ENCODE measurements at places on chromosomes 6 and 20. TPM values are rescaled to one million over a fixed set of nuclear protein-coding genes. Genes with fewer than 3 reads are reported as not detected.

DNA sequence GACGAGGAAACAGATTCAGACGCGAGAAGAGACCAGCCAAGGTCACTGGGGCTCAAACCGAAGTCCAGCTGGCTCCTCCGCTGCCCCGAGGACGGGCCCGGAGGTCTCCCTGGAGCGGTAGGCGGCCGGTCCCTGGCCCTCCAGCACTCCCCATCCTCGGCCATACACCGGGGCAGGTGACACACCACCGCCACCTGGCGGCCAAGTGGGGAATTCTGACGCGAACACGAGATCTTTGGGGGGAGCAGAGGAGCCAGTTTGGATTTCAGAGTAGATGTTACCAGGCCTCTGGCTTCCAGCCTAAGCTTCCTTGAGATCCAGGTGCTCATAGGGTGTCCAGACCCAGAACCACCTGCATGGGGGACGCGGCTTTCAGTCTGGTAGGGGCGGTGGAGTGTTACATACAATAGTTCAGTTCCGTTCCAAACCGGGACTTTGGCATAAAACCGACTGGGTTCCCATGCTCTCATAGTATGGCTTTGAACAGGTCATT, 16.1 kb downstream of the BPIFB1 start:
- DNase-seq, result peak; percentile 73
- H3K4me1 ChIP-seq, result peaks cover 6% of the 10 kb centered on the region
- H3K27me3 ChIP-seq, result no peaks in the 10 kb centered on the region
- no peak overlapping the region for H3K27ac ChIP-seq
- H3K36me3 ChIP-seq, result peaks cover 12% of the 10 kb centered on the region

- peaks cover 24% of the 10 kb centered on the region for H3K4me1 ChIP-seq
- no peaks in the 10 kb centered on the region for H3K27me3 ChIP-seq
- H3K36me3 ChIP-seq, result no peaks in the 10 kb centered on the region
- peak overlapping the region; percentile 82 for H3K27ac ChIP-seq
- no peak for DNase-seq
These were observed 30.5 kb upstream of the TLDC2 start for GRCh38 chr20:36845288-36845971.

DNA sequence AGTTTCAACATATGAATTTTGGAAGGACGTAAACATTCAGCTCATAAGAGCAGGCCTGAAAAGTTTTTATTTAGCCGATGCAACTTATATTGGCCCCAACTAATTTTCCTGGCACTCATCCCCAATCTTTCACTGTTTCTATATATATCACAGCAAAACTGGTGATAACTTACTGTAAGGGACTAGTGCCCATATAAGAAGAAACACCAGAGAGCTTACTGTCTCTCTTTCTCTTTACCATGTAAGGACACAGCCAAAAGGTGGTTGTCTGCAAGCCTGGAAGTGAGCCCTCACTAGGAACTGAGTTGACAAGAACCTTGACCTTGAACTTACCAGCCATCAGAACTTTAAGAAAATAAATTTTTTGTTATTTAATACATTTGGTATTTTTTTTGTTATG, 807.4 kb upstream of the CITED2 start:
- DNase-seq, result no peak
- H3K36me3 ChIP-seq, result no peaks in the 10 kb centered on the region
- H3K4me3 ChIP-seq, result no peak overlapping the region
- no peaks in the 10 kb centered on the region for H3K27me3 ChIP-seq
- no peak overlapping the region for H3K27ac ChIP-seq

- H3K4me1 ChIP-seq, result peaks cover 14% of the 10 kb centered on the region
- no peak overlapping the region for H3K4me3 ChIP-seq
- no peaks in the 10 kb centered on the region for H3K27me3 ChIP-seq
These were observed 77.7 kb downstream of the CHD6 start for GRCh38 chr20:41540459-41540858.

GRCh38 chr20:51796340-51796739, 6.0 kb downstream of the SALL4 start:
- no peak overlapping the region for H3K4me3 ChIP-seq
- H3K27me3 ChIP-seq, result peaks cover 18% of the 10 kb centered on the region
- H3K27ac ChIP-seq, result no peak overlapping the region
- no peaks in the 10 kb centered on the region for H3K36me3 ChIP-seq
- H3K4me1 ChIP-seq, result peaks cover 15% of the 10 kb centered on the region

- H3K27me3 ChIP-seq, result no peaks in the 10 kb centered on the region
- DNase-seq, result no peak
- H3K4me1 ChIP-seq, result peaks cover 5% of the 10 kb centered on the region
- H3K4me3 ChIP-seq, result no peak overlapping the region
These were observed 55.5 kb downstream of the ATP9A start for GRCh38 chr20:51712501-51713212.

GRCh38 chr20:35690265-35690664, 8.9 kb downstream of the NFS1 start:
- no peaks in the 10 kb centered on the region for H3K4me1 ChIP-seq
- no peak overlapping the region for H3K27ac ChIP-seq
- no peak for DNase-seq
- no peaks in the 10 kb centered on the region for H3K27me3 ChIP-seq

DNA sequence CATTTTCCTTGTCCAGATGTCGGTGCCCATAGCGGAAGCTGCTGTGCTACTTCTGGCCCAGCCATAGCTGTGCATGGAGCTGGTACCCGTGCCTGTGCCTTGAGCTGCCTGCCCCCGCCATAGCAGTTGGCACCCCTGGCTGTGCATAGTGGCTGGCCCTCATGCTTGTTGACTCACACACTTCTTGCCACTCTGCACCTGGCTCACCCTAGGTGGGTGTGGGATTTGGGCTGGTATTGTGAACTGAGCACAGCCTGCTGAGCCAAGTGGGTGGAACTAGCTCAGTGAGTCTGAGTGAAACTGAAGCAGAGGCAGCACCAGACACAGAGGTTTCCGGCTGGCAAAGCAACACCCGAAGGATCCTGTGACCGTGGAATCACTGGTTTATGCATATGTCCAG, 689.5 kb upstream of the EYS start:
- H3K27me3 ChIP-seq, result no peaks in the 10 kb centered on the region
- DNase-seq, result peak; percentile 26
- H3K4me1 ChIP-seq, result no peaks in the 10 kb centered on the region
- H3K4me3 ChIP-seq, result no peak overlapping the region

DNA sequence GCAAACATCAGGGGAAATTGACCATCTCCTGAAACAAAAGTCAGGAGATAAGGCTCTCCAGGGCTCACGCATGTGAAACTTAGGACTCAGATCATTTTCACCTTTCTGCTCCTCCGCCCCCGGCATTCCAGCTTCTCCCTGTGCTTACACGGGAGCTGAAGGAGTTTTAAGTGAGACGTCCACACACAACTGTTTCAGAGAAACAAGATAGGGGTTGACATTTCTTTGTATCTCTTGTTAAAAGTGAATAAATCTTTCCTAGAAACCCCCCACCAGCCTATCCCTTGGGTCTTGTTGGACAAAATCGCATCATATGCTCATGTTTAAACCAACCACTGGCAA, 46.1 kb downstream of the FAM50B start:
- H3K27me3 ChIP-seq, result no peaks in the 10 kb centered on the region
- H3K4me3 ChIP-seq, result no peak overlapping the region
- no peak for DNase-seq

DNA sequence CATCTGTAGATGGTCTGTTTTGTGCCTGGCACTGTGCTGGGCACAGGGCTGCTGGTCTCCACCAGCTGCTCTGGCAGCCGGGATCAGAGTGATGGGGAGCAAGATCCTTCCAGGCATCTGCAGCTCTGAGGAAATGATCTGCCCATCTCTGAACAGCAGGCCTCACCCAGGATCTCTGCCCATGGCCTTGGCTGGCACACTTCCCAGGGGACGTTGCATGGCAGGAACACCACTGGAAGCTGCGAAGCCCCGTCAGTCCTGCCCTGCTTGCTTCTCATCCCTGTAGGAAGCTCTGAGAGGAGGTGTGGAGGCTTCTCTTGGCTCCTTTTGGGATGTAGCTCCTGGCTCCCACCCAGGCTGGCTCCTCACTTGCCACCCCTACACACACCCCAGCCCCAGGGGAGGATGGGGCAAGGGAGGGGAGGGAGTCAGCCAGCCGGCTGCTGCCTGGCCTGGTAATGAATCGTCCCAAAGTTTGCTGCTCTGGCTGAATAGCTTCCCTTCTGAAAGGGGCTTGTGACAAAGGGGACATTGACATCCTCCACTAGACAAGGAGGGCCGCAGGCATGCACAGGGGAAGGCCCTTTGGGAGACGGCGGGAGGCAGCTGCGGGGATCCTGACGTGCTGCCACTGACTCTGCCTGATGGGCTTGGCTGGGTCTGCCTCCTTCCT, 108.9 kb downstream of the VEGFA start:
- H3K27ac ChIP-seq, result no peak overlapping the region
- peak; percentile 57 for DNase-seq
- no peak overlapping the region for H3K4me3 ChIP-seq
- H3K27me3 ChIP-seq, result no peaks in the 10 kb centered on the region
- H3K36me3 ChIP-seq, result no peaks in the 10 kb centered on the region

- H3K27ac ChIP-seq, result no peak overlapping the region
- peaks cover 41% of the 10 kb centered on the region for H3K36me3 ChIP-seq
- H3K4me1 ChIP-seq, result peaks cover 44% of the 10 kb centered on the region
These were observed 3.4 kb downstream of the PRELID3B start for GRCh38 chr20:59039233-59039632.

- H3K4me3 ChIP-seq, result no peak overlapping the region
- no peaks in the 10 kb centered on the region for H3K27me3 ChIP-seq
- no peak for DNase-seq
- no peaks in the 10 kb centered on the region for H3K4me1 ChIP-seq
- H3K27ac ChIP-seq, result no peak overlapping the region
These were observed 47.4 kb upstream of the HS3ST5 start for GRCh38 chr6:114390176-114390575.

GRCh38 chr6:79928478-79928998, 18.8 kb downstream of the ELOVL4 start:
- DNase-seq, result no peak
- no peaks in the 10 kb centered on the region for H3K36me3 ChIP-seq
- no peak overlapping the region for H3K4me3 ChIP-seq
- no peak overlapping the region for H3K27ac ChIP-seq
- no peaks in the 10 kb centered on the region for H3K27me3 ChIP-seq
- H3K4me1 ChIP-seq, result no peaks in the 10 kb centered on the region

DNA sequence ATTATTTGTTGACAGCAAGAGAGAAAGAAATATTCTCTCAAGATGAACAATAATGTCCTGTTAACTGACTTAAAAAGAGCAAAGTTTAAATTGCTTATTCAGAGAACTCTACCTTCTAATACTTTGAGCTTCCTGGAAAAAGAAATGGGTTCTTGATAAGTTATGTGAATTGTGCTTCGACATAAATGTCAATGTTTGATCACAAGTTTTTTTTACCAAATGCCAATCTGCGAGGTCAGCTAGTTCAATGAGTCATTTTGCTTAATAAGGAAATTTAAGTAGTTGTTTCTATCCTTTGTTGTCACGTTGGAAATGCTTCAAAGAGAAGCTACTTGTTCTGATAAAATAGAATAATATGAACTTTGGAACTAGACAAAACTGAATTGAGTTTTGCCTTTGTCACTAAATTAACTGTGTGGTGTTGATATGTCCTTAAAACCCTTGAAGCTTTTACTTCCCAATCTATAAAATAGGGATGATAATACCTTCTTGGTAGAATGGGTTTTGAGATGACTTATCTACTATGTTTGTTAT, 642.1 kb upstream of the FLRT3 start:
- H3K4me3 ChIP-seq, result no peak overlapping the region
- no peaks in the 10 kb centered on the region for H3K36me3 ChIP-seq
- H3K4me1 ChIP-seq, result peaks cover 3% of the 10 kb centered on the region
- no peak for DNase-seq
- no peaks in the 10 kb centered on the region for H3K27me3 ChIP-seq

GRCh38 chr6:170128811-170129681, 161.8 kb downstream of the DLL1 start:
- H3K4me3 ChIP-seq, result no peak overlapping the region
- no peaks in the 10 kb centered on the region for H3K36me3 ChIP-seq
- H3K27me3 ChIP-seq, result no peaks in the 10 kb centered on the region

DNA sequence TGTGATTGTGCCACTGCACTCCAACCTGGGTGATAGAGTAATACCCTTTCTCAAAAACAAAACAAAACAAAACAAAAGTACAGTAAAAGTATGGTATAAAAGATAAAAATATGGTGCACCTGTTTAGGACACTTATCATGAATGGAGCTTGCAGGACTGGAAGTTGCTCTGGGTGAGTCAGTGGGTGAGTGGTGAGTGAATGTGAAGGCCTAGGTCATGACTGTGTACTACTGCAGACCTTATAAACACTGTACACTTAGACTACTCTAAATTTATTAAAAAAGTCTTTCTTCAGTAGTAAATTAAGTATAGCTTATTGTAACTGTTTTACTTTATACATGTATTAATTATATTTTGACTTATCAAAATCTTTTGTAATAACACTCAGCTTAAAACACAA, 46.0 kb downstream of the ZFP64 start:
- H3K36me3 ChIP-seq, result peaks cover 10% of the 10 kb centered on the region
- H3K27ac ChIP-seq, result no peak overlapping the region
- no peak overlapping the region for H3K4me3 ChIP-seq
- no peaks in the 10 kb centered on the region for H3K4me1 ChIP-seq
- no peak for DNase-seq

DNA sequence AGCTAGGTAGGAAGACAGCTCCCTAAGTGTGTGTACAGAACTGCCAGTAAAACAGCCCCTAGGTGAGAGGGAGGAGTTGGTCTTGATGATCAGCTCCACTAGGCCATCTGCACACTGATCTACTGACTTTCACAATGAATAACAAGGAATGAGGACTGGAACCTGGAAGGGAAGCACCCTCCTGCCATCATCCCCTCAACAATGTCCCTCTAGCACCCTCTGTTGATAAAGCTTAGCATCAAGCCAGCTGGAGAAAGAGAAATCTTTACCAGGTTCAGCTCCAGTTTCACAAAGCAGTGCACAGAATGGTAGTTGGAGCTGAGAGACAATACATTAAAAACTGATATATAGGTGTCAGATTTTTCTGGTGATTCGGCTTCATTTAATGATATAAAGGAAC, 57.2 kb upstream of the IRAK1BP1 start:
- H3K4me1 ChIP-seq, result no peaks in the 10 kb centered on the region
- H3K27me3 ChIP-seq, result no peaks in the 10 kb centered on the region
- DNase-seq, result no peak
- H3K36me3 ChIP-seq, result no peaks in the 10 kb centered on the region
- no peak overlapping the region for H3K4me3 ChIP-seq

- H3K27ac ChIP-seq, result peak overlapping the region; percentile 20
- no peaks in the 10 kb centered on the region for H3K36me3 ChIP-seq
- peaks cover 27% of the 10 kb centered on the region for H3K4me1 ChIP-seq
- H3K27me3 ChIP-seq, result no peaks in the 10 kb centered on the region
These were observed 445.9 kb upstream of the JARID2 start for GRCh38 chr6:14799928-14800327.

GRCh38 chr6:140319209-140319608, 944.8 kb upstream of the CITED2 start:
- peak overlapping the region; percentile 21 for H3K27ac ChIP-seq
- H3K4me1 ChIP-seq, result peaks cover 27% of the 10 kb centered on the region
- no peaks in the 10 kb centered on the region for H3K36me3 ChIP-seq
- no peaks in the 10 kb centered on the region for H3K27me3 ChIP-seq

GRCh38 chr6:26305641-26305969, 59.4 kb upstream of the BTN3A2 start:
- peaks cover 5% of the 10 kb centered on the region for H3K4me1 ChIP-seq
- H3K27ac ChIP-seq, result no peak overlapping the region
- peak overlapping the region; percentile 40 for H3K4me3 ChIP-seq
- H3K36me3 ChIP-seq, result no peaks in the 10 kb centered on the region
- DNase-seq, result no peak

The DACT2 gene
- total RNA-seq, result 0.87 TPM

The RRAGD gene
- total RNA-seq, result 2.6 TPM

The ZNF391 gene
- total RNA-seq, result 0.29 TPM

The LCA5 gene
- total RNA-seq, result 5.5 TPM

The MUC22 gene
- total RNA-seq, result not detected

The SPINT3 gene
- total RNA-seq, result not detected
